ENCODE measurements at places on chromosomes 1 and 21.

DNA sequence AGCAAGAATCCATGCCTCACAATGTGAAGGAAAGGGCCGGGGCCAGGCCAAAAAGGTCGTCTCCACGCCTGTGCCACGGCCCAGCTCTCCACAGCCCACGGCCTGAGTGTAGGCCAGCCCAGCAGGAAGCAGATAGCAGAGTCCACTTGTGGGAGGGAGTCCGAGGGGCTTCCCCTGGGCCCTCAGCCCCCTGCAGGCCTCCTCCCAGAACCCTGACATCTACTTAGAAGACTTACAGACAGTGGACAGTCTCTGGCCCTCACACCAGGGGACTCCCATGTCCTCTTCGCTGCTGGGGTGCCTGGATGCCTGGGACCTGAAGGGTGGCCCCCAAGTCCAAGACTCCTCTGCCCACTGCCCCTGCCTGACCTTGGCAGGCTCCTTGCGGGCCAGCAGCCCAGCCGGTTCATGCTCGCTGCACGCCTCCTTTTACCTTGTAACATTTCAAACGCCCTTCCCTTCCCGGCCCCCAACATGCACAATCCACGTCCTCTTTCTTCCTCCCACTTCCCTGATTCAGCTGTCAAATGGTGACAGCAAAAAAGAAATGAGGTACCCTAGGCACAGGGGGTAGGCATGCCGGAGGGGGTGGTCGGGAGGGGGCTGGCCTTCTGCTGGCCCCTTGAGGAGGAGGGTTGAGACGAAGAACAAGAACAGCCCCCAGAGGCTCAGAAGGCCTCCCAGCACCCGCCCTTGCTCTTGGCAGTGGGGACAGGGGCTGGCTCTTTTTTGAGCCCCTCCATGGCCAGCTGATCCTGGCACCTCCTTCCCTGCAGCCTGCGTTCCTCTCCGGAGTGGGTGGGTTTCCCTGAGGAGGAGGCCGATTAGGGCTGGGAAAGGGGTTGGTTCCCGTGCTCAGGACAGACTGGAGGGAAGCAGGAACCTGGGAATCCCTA, 997 bp upstream of the PTPN7 start:
- DNase-seq: no peak

DNA sequence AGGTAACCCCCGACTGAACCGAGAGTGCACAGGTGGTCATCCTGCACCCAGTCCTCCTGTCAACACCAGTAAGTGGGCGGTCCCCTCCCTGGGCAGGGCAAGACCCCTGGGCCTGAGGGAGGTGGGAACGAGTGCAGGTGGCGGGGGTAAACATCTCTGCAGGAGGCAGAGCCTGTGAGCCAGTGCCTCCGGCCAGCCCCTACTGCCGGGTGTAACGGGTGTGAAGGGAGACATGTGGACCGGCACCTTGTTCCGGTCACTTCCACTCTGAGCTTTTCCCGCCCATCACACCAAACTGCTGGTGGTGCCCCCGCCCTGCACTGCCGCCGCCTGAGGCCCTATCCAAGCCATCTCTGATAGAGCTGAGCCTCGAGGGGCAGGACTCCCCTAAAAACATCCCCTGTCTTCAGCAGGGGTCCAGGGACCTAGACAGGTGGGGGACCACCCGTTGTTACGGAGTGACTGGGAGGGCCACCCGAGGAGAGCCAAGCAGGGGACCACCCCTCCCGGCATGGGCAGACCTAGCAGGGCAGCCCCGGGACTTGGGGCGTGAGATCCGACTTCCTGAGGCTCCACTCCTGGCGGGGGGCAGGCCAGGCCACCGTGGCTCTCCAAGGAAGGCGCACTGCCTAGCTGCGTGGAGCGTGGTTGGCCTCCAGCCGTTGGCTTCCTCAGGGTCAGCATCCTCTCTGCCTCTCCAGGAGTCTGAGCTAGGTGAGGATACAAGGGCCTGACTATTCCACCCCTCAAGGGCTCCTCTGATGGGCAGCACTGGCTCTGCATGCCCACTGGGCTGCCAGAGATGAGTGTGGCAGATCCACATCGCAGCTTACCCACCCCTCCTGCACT, 43.8 kb upstream of the LBR start:
- DNase-seq: no peak

GRCh38 chr1:63858153-63858552, 84.3 kb downstream of the ROR1 start:
- no peak for DNase-seq

- DNase-seq: no peak
Measured at GRCh38 chr1:214717351-214717750, 114.4 kb downstream of the CENPF start.

DNA sequence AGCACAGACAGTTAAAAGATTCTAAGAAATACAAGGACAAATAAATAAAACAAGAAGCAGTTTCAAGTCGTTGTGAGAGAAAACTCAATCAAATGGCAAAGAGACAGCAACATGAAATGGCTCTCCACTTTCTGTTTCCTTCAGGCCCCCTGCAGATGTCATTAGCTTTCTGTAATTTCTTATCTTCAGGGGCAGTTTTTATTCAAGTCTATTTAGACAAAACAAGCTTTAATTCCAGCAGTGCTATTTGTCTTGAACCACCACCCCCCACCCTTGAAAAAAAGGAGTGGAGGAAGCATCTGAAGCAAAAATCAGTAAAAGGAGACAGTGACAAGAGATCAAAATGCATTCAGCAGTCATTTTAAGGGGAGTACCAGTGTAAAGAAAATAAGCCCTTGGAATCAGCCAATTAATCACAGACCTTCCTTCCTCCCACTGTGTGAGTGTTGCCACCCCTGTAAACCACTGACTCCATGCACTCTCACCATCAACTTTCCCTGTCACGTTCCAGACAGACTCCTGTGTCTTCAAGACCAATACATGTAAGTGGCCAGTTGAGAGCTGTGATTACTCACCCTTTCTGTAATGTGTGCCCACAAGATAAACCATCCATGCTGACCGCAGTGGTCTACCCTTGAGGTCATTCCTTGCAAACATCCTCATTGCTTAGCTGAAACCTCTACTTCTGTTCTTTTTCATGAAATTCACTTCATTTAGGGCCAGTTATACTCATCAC, 136.1 kb upstream of the HOOK1 start:
- DNase-seq: no peak

DNA sequence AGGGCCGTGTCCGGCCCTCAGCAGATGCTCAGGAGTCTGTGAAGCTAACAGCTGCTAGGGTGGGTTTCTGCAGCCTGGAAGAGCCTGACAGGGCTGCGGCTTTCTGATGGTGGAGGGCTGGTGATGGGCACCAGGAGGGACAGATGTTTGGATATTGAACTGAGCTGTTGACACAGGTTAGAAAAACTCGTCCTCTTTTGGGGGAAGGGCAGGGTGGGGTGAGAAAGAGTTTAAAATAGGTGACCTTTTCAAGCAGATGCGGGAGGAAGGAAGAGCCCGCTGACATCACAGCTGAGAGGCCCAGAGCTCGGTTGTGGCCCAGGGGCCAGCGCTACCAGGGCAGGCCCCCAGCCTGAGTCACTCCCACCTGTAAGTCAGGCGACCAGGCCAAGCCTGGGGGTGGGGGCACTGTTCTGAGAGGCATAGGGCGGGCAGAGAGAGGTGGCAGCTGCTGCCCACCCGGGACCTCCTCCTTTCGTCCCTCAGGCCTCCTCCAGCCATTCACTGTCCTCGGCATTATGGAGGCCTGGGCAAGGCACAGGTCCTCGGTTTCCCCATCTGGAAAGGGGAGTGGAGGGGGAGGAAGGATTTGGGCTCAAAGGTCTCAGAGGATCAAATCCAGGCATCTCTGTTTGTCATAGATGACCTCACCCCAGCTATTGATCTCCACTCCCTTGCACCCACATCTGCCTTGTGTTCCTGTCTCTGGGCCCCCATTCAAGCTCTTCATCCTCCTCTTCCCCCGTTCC, 32.3 kb upstream of the ID3 start:
- DNase-seq: peak; percentile 55

GRCh38 chr1:221849897-221850296, 108.0 kb upstream of the DUSP10 start:
- no peak for DNase-seq

Data from stimulated activated CD8-positive, alpha-beta memory T cell treated with anti-CD3 and anti-CD28 coated beads, Interleukin-7, amount 100 ng/mL, for 48 hours (primary cell).